CD4-positive, alpha-beta T cell treated with Interleukin-4 for 1 hour (primary cell): ENCODE measurements at places on chromosomes 12 and 14.
A peak's percentile ranks its signal among the peaks of the same experiment; 100 is the strongest.

DNA sequence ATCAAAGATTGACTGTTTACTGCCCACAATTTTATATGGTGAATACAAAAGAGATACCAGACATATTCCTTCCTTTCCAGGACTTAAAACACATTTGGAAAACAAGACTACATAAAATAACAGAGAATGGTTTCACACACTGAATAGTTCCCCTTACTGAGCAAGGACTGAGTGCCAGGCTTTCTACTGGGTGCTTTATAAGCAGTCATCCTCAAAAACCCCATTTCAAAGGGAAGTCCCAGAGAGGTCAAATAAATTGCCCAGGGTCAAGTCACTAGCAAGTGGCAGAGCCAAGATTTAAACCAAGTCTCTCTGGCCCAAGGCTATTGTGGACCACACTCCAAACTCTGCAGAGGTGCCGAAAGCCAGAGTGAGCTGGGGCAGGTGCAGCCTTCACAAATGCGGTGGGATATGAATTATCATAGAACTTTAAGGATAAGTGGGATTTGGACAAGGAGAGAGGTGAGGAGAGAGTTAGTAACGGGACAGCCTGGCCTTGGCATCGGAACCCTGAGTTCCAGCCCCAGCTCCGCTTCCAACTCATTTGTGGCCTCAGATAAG, 9.1 kb upstream of the RPAP3 start:
- DNase-seq = no peak

DNA sequence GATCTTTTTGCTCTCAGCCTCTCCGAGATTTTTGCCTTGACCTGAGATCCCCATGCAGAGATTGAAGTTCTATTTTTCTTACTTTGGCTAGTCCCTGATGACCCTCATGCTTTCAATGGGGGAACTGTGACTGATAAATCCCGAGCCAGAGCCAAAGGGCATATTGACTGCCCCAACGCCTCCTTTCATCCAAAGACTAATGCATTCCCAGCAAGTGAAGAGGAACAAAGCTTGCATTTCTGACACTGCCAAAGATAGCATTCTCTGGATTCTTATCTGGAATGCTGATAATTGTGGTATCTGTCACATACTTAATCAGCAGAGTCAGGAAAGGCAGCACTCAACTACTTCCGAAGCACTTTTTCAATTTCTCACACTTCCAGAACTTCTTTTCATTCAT, 152.3 kb upstream of the EGLN3 start:
- DNase-seq = no peak

DNA sequence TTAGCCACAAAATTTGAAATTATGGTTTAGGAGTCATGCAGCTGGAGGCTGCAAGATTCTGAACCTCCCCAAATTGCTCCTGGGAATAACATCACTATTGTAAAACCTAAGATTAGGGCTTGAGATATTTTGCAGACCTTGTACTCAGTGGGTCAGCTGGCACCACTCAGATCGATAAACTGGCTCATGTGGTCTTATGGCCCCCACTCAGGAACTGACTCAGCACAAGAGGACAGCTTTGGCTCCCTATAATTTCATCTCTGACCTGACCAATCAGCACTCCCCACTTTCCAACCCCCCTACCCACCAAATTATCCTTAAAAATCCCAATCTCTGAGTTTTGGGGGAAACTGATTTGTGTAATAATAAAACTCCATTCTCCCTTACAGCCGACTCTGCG, 161.6 kb downstream of the BRMS1L start:
- no peak for DNase-seq

- no peak for DNase-seq
These were observed 157.8 kb downstream of the ZFP36L1 start for GRCh38 chr14:68634874-68635595.

DNA sequence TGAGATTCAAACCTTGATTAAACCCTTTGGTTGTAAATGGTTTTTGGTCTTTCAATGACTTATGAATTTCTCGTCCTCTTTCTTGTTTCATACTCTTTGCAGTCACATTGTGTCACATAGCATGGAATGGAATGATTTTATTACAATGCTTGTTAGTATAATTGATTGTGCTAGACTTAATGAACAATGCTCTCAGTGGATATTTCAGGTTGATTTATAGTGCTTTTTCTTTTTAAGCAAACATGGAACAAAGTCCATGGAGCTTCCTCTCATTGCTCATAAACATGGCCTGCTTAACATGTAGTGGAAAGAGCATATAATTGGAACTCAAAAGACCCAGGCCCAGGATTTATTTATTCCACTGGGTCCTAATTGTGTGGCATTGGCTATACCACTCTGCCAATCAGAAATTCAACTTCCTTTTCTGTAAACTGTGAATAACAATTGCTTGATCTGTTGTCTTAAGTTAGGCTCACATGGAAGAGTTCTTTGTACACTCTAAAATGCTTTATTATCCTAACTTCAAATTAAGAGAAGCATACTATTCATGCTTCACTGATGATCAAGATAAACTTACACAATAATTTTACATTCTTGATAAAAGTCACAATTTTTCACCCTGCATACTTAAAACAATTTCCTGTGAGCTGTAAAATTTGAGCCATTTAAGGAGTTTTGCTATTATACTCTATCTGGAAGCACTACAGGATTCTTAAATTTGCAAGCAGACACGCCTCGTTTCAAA, 370.5 kb upstream of the PDE3A start:
- DNase-seq = no peak

- DNase-seq = no peak
These were observed 84.3 kb upstream of the DIO3 start for GRCh38 chr14:101476916-101477553.

- DNase-seq = no peak
These were observed 34.8 kb upstream of the PMCH start for GRCh38 chr12:102232446-102232845.

DNA sequence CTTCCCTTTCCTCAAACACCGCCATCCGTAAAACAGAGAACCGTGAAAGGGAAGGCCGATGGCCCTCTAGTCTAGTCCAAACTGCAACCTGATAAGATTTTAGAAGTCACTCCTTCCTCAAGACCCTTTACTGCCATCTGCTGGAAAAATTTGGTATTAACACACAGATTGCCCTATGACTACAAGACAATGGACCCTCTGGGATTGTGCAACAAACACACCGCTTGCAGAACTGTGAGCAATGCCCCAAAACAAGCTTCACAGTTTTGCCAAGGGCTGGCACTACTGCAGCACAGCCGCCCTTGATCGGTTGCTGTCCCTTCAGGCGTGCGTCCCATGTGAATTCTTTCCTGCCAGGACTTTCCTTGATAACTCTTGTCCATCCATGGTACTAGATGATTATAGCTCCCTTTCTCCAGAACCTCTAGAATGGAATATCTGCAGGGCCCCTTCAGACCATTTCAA, 23.1 kb downstream of the LLPH start:
- peak; percentile 81 for DNase-seq
